ENCODE measurements at places on chromosomes 1 and 21.

DNA sequence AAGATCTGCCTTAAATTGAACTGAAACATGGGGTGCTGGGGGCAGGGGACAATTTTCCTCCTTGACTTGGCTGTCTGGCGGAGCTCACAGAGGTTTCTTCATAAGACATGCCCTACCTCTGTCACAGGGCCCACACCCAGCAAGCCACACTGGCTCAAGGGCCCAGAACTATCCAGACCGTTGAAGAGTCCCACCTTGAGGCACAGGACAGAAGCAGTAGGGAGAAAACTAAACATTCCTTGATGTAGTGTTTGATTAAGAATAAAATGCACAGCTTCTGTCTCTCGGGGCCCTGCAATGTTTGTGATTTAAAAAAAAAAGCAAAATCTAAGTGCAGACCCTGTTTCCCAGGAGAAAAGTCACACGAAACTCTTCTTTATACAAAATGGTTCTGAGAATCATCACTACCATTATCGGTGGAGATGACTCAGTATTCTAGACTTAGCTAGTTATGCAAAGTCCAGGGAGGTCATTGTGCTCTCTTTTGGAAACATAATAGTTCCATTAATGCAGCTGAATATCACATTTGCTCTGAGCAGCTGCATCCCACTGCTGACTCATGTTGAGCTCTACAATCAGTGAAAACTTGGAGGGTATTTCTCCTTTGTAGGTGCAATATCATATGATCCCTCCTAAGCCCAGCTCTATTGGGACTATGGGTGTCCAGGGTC is 53.6 kb upstream of the DIRAS3 start:
- DNase-seq = no peak

DNA sequence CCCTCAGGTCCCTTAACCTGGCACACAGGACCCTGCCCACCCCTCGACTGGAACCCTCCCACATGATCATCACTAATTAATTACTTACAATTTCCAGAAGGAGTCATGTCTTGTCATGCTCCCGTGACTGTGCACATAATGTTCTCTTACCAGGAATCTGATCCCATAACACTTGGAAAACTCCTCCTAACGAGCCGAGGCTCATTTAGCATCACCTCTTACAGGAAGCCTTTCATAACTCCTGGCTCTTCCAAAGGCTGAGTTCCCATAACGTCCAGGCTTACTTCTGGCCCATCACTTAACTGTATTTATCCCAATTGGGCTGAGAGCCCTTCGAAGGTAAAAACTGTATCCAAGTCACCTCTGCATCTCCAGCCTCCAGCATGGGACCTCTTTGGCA is 147.9 kb upstream of the JUN start:
- DNase-seq = no peak

GRCh38 chr1:169160845-169161495 is 54.5 kb downstream of the ATP1B1 start:
- DNase-seq = no peak

GRCh38 chr1:20624709-20625108 is 8.5 kb upstream of the PINK1 start:
- DNase-seq = no peak

GRCh38 chr1:87368907-87369306 is 40.2 kb downstream of the LMO4 start:
- DNase-seq = no peak

DNA sequence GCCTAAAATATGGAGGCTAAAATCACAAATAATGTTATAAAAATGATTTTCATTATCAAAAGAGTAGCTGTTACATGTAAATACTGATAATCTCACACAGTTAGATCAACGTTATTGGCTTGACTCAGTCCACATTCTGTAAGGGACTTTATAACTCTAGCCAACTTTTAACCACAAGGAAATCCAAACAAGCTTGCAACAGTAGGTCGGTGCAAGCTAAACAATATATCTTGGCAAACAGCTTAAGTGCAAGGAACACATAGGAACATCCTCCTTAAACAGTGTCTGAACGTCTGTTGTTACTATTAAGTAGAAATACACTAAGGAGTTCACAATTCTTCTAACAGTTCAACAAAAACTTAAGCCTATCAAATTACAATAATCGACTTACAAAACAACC is 126.7 kb downstream of the EIF4G3 start:
- no peak for DNase-seq

GRCh38 chr1:233998891-233999290 is 94.4 kb downstream of the SLC35F3 start:
- DNase-seq = no peak

- peak; percentile 56 for DNase-seq
Observed at GRCh38 chr1:48109390-48110013, 112.3 kb upstream of the TRABD2B start.

DNA sequence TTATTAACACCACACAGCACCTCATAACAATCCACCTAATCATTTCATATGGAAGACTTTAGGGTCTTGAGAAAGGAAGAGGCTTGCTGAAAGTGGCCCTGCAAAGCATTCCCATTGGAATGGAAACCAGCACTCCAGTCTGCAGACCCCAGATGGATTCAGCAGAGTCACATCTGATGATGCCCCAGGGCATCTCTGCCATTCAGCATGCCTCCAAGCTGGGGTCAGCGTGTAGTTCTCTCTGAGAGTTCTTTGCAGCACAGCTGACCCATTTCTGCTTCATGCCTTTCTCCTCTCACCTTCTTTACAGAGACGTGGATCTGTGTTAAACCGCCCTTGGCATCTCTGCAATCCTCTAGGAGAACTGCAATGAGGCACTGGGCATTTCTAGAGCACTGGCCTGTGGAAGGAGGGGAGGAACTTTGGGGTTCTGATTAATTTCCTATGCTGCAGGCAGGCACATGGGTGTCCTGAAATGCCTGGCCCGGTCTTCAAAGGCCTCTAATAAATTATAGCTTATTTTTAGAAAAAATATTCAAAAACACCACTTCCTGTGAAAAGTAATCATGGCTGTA is 2.6 kb upstream of the LUZP1 start:
- no peak for DNase-seq
